ENCODE measurements at places on chromosomes 12 and 14.
A peak's percentile ranks its signal among the peaks of the same experiment; 100 is the strongest.

DNA sequence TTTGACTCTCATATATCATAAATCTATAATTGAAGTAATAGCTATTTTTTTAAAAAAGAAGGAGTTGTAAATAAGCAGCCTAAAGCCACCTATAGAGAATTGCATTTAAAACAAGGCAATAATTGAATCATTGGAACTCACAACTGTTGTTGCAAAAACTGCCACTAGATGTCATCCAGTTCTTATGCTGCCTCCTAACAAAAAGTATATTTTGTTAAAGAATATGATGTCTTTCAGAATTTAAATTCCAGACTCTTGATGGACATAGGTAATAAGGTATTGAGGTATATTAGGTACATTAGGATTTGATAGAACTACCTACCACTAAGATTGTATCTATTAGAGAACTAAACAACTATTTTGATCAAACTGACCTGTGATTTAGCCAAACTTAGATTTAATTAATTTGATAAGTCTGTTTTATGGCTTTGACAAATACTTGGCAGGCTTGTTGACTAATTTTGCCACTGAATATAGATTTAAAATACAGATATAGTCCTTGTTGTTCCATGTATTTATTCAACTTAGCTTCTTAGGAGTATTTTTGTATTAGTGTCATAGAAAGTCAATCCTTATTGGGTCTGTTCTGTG lies 401.4 kb downstream of the RPL10L start:
- peak; percentile 27 for DNase-seq

- no peak for DNase-seq
These were observed 130.7 kb downstream of the OTOGL start for GRCh38 chr12:80230068-80230467.

- DNase-seq, result peak; percentile 34
These were observed 333.3 kb downstream of the ZFP36L1 start for GRCh38 chr14:68459480-68460136.

- no peak for DNase-seq
These were observed 22.0 kb downstream of the CHGA start for GRCh38 chr14:92944976-92945375.

DNA sequence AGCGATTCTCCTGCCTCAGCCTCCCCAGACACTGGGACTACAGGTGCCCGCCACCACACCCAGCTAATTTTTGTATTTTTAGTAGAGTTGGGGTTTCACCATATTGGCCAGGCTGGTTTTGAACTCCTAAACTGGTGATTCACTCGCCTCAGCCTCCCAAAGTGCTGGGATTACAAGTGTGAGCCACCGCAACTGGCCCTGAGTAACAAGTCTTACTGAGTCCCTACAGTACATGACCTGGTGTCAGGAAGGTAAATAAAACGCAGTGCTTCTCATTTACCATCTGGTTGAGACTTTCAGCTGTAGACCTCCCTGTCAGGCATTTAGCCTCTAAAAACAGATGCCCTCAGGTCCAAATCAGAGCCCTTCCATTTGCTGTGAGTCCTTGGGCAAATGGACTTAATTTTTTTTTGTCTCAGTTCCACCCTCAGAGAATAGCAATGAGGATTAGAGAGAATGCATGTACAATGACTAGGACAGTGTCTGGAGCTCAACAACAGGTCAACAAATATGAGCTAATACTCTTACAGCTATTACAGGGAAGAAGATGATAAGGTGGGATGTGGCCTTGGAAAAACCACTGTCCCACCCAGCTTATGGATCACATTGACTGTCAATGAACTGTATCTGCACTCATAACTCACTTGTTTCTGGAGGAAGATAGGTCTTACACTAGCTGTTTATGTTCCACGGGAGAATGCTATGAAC lies 70.5 kb downstream of the PHLDA1 start:
- DNase-seq, result no peak

GRCh38 chr12:2829275-2829674 lies 5.6 kb downstream of the NRIP2 start:
- DNase-seq, result no peak
